ENCODE measurements at places on chromosomes 16 and 17.

GRCh38 chr16:4561596-4561995 is 5.5 kb downstream of the C16orf96 start:
- DNase-seq: no peak

DNA sequence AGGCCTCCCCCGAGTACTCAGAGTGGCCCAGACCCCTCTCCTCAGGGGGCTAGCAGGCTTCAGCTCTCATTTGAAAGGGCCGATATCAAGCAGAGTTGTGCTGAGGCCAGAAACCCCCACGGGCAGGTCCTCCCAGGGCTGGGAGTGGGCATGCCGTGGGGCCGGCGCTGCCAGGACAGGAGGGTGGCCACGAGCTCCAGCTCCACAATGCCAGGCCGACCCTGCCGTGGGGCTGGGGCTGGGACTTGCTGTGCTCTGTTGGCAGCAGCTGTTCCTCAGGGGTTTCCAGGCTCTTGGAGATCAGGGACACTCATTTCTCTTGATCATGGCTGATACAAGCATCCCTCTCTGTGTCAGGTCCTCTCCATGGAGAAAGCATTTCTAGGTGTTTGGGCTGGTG is 3.2 kb upstream of the NPB start:
- DNase-seq: no peak

GRCh38 chr16:68075980-68076379 is 9.2 kb upstream of the NFATC3 start:
- DNase-seq: no peak

DNA sequence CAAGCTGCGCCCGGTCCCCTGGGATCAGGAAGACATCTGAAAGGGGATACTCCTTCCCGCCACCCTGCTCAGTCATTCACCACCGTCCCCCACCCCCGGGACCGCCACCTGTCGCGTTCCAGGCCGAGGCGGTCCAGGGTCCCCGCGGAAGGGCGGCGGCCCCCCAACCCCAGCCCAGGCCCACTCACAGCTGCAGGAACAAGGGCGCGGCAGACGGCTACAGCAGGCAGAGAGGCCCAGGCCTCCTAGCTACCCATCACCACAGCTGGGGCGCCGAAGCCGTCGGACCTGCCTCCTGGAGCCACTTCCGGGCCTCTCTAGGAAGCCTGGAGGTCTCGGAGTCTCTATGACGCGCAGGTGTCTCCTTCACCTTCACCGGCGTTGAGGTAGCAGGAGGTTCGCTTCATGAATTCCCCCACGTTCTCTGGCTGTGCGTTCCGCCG is at the start of gene SDR42E1:
TSS of gene SDR42E1 (minus strand) at position 272 of the 443 bp plus-strand sequence. CDS start 10,612 bp downstream, outside the sequence.
- DNase-seq: peak; percentile 66

DNA sequence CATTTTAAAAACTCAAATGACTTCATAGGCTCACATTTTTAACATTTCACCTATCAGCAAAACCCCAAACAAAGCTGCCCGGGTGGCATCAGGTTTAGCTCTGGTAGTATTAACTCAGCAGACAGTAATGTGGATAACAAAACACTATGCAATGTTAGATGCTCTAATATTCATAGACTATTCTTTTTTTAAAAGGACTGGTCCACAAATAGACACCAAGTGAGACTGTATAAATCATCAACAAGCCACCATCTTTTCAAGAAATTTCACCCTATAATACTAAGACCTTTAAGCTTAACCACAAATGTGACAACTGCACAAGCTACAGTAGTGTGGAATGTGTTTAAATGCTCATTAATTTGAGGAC is 20.2 kb downstream of the SNN start:
- DNase-seq: no peak

- DNase-seq: no peak
Measured at GRCh38 chr16:82470620-82471152, 156.1 kb upstream of the CDH13 start.

DNA sequence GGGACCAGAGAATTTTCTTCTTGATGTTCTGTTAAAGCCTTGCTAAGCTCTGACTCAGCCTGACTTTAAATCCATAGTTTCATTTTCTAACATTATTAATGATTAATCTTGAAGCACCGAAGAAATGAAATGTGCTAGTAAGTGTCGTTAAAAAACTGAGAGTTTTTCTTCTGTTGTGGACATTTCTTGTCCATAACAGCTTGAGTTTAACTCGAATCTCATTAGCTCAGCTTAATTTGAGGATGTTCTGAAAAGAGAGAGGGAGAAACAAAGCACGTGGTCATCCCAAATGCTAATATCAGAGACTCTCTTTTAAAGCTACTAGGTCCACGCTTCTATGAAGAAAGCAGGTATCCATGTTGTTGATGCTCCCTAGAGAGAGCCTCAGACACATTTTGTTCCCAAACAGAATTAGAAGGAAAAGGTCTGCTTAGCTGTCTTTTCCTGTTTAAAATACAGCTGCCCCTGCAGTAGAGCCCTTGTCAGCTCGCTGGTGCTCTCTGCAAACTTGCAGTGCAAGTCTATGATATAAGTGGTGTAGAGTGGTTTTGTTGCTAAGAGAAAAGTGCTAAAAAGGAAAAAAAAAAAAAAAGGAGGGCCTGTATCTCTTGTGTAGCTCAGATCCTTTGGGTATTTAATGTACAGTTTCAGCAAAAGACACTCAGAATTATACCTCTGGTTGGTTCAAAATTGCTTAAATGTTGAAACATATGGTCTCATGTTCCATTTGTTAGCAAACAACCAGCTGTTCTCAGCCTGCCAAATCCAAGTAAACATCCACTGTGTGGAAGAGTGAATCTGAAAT is 191.1 kb upstream of the TBX2 start:
- no peak for DNase-seq

Data from activated CD8-positive, alpha-beta memory T cell treated with anti-CD3 and anti-CD28 coated beads, Interleukin-2, amount 50 U/mL, for 4 hours (primary cell).